T-helper 1 cell treated with Interleukin-12 subunit alpha and Interleukin-12 subunit beta and Interleukin-4 antibody, amounts not matched to agents 30 ng/mL and 1 ng/mL, for 36 hours (primary cell): ENCODE measurements at places on chromosomes 1 and 21. TPM values are rescaled to one million over a fixed set of nuclear protein-coding genes. Genes with fewer than 3 reads are reported as not detected.

Gene PSEN2
- 12.8 and 14.7 TPM in 2 replicates for total RNA-seq

Gene PGLYRP4
- not detected in 2 replicates for total RNA-seq

Gene MAGI3
- total RNA-seq = 5.5 and 6.0 TPM in 2 replicates

Gene ZNF648
- not detected in 2 replicates for total RNA-seq

Gene ACOT11
- total RNA-seq = 1.6 and 1.8 TPM in 2 replicates

Gene TLCD4
- total RNA-seq = not detected in 2 replicates

Gene PCNT
- total RNA-seq = 69.2 and 71.3 TPM in 2 replicates

Gene NPPA
- not detected in 2 replicates for total RNA-seq

Gene DBT
- total RNA-seq = 10.9 and 11.1 TPM in 2 replicates
